NCI-H82 (cell line): ENCODE measurements at places on chromosomes 2 and 18.

- no peak for DNase-seq
Observed at GRCh38 chr2:232240906-232241305, 137.6 kb upstream of the ALPP start.

DNA sequence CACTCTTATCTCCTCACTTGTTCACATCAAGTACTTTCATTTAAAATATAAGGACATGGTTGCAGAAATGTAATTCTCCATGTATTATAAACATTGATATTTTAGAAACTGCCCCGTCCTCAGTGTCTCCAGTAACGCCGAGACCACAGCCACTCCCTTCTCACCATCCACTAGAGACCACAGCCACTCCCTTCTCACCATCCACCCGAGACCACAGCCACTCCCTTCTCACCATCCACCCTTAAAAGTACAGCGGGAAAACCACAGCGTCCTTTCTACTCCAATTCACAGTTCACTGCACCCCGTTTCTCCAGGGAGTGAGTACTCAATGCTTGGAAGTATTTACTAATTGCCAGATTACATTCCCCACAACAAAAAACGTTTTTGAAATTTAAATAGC, 1452.2 kb upstream of the ACVR2A start:
- no peak for DNase-seq

DNA sequence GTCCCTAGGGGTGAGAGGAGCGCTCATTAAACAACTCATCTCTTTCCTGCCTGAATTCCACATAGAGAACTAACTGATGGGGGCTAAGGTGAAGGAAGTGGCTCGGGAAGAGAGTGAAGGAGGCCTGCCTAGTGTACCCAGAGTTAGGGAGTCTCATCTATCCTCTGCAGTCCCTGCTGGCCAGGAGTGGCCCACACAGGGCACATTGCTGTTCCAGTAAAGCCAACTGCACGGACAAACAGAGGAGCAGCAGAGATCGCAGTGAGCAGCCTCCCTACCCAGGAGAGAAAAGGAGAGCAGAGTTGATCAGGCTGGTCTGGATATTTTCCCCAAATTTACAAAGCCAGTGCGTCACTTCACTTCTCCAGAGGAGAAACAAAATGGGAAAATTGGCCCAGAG, 16.9 kb upstream of the FN1 start:
- DNase-seq, result peak; percentile 27

DNA sequence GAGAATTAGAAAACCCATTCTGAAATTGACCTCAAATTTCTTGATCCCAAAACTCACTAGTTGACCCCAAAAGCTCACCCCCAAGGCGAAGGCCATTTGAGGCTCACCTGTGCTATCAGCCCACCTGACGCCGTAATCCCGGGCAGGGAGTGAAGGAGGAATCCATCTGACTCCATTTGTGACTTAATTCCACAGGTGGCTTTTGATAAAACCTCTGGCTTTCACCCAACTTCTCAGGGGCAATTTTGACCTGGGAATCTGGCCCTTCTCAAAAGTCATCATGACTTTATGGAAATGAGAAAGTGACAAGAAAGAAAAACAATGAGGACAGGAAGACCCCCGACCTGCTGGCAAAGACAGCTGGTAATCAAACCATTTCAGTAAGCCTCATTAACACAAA, 86.9 kb upstream of the SALL3 start:
- no peak for DNase-seq

- peak; percentile 55 for DNase-seq
Observed at GRCh38 chr2:10357193-10358169, 54.8 kb downstream of the HPCAL1 start.
